SK-N-MC (cell line): ENCODE measurements at places on chromosomes 3 and 15.

- DNase-seq, result no peak
These were observed 191.8 kb downstream of the LSAMP start for GRCh38 chr3:116253511-116253910.

GRCh38 chr3:129016356-129016719 is 15.2 kb downstream of the EFCC1 start:
- no peak for DNase-seq

DNA sequence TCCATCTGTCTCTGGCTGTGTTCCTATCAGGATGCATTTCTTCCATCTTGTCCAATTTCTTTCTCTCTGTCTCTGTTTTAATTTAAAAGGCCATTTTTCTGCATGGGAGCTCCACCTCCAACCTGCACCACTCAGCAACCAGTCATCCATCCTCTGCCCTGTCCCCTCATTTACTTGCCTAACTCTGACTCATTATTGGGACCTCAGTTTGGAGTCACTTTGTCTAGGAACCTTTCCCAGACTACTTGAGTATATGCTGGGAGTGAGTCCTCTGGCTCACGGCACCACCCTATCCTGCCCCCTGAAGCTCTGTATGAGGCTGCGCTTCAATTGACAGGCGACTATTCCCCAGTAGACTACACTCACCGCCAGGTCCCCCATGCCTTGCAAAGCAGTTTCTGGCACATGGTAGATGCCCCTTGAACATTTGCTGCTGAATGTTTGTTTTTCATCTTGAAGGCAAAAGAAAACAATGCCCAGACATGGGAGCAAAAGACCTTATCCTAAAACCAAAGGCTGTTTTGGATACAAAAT is 513.3 kb upstream of the CFAP20DC start:
- no peak for DNase-seq

DNA sequence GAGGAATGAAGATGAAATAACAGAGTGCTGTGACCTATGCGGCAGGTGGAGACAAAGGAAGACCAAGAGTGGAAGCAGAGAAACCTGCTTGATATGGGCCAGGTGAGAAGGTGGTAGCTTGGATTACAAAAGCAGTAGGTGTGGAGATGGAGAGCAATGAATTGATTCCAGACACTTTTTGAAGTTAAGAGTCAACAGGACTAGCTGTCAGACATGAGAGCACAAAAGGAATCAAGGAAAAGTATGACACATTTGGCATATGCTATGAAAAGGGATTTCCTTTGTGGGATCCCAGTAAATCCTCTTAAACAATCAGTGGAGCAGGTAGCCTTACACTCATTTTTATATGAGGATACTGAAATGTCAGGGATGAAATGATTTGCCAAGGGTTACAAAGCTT is 160.5 kb downstream of the GREM1 start:
- DNase-seq, result no peak

- DNase-seq, result no peak
These were observed 28.5 kb upstream of the SNRK start for GRCh38 chr3:43257850-43258249.

DNA sequence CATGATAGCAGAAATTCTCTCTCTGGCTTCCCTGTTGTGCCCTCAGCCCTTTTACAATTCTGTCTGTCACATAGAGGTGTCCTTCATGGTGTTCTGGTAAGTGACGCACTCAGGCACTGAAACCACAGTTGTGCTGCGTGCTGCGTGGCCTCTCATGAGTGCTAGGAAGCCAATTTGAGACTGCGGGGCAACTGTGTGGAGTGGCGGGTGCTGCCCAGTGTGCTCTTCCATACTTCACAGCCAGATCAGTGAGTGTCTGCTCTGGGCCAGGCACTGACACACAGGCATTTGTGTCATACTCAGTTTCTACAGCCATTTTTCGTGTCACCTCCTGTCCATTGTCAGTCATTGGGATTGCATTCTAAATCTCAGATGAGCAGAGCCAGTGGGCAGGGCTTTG is 133.1 kb upstream of the PLXNA1 start:
- DNase-seq, result no peak

GRCh38 chr15:100457201-100457600 is 71.5 kb downstream of the CERS3 start:
- no peak for DNase-seq

GRCh38 chr3:169564883-169565282 is 98.6 kb downstream of the MECOM start:
- no peak for DNase-seq

GRCh38 chr3:178476886-178477285 is 59.4 kb upstream of the KCNMB2 start:
- DNase-seq, result no peak

DNA sequence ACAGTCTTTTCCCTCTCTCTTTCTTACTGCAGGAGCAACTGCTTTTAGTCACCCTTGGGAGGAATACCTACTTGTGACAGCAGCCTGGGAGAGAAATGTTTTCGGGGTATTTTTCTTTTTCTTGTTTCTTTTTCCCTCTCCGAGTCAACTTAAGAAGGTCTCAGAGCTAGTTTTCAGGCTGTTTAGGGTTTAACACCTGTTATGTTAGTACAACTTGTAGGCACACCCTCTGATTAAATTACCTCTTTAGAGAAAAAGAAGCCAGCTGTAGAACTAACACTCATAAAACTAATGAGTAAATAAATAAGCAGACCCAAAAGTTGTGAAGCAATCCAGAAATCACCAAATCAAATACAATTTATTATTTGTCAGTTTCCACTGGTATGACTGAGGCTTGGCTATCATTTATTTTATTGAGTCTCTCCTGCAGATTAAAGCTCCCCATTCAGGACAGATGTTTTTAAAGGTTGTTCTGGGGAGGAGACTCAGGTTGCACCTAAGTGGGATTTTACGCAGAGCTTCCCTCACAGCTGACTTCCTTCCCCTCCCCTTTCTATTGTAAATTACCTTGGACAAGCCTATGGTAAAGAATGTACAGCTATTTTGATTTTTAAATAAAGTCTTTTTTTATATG is 112.5 kb downstream of the FOXB1 start:
- DNase-seq, result no peak
